ENCODE measurements at places on chromosomes 6 and 20.

- no peak for DNase-seq
Measured at GRCh38 chr6:3209114-3210023, 18.1 kb downstream of the TUBB2B start.

DNA sequence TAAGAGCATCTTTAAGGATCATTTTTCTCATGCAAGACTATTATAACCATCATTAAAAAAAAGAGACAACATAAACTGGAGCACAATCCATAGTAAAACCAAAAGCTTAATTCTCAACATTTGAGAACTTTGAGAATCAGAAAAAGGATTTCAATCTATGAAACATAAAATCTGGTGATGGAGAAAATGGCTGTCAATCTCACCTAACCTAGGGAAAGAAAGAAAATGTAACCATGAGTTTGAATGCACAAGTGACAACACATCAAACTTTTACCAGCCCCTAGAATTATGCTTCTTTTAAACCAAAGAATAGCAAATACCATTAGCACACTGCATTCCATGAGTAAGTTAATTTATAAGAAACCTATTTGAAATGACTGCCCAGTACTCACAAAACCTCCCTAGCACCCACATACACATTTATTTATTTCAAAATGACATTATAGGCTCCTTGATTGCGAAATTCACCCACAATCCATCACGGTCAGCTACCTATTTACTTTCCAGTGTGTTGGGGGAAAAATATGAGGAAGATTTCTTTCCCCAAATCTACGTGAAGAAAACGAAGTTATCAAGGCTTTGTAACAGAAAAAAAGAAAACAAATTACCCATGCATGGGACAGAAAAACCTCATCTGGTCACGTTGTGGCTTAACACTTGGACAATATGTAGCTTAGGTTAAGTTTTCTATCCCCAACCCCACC, 828 bp downstream of the ASCC3 start:
- no peak for DNase-seq

- no peak for DNase-seq
Measured at GRCh38 chr20:32965115-32965514, 39.1 kb downstream of the SUN5 start.

DNA sequence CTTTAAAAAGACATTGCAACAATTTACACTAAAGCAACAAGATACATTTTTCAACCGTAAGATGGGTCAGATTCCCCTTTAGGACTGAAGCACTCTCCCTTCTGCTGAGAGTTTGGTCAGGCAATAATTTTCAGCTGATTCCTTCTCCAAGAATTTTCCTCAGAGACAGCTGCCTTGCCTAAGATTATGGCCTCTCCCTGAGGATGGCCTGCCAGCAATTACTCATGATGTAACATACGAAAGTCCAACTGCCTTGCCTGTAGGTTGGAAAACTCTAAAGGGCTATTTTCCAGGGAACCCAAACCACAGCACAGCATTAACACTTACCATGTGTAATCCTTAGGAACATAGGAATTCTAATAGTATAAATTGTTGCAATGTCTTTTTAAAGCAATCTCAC, 229.1 kb upstream of the FLRT3 start:
- DNase-seq = no peak

GRCh38 chr6:88585276-88585692, 378.1 kb downstream of the RNGTT start:
- no peak for DNase-seq

DNA sequence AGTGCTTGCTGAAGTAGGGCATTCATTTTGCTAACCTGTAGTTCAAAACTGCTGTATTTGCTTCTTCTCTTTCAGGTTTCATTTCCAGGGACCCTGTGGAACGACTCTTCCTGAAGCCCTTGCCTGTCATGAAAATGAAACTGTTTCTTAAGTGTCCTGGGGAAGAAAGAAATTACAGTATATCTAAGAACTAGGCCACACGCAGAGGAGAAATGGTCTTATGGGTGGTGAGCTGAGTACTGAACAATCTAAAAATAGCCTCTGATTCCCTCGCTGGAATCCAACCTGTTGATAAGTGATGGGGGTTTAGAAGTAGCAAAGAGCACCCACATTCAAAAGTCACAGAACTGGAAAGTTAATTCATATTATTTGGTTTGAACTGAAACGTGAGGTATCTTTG, 3.4 kb upstream of the NOL7 start:
- DNase-seq = no peak

GRCh38 chr20:25288291-25289181, 40.7 kb downstream of the PYGB start:
- DNase-seq = no peak

GRCh38 chr6:75830959-75831885, 82.2 kb downstream of the MYO6 start:
- DNase-seq = no peak

DNA sequence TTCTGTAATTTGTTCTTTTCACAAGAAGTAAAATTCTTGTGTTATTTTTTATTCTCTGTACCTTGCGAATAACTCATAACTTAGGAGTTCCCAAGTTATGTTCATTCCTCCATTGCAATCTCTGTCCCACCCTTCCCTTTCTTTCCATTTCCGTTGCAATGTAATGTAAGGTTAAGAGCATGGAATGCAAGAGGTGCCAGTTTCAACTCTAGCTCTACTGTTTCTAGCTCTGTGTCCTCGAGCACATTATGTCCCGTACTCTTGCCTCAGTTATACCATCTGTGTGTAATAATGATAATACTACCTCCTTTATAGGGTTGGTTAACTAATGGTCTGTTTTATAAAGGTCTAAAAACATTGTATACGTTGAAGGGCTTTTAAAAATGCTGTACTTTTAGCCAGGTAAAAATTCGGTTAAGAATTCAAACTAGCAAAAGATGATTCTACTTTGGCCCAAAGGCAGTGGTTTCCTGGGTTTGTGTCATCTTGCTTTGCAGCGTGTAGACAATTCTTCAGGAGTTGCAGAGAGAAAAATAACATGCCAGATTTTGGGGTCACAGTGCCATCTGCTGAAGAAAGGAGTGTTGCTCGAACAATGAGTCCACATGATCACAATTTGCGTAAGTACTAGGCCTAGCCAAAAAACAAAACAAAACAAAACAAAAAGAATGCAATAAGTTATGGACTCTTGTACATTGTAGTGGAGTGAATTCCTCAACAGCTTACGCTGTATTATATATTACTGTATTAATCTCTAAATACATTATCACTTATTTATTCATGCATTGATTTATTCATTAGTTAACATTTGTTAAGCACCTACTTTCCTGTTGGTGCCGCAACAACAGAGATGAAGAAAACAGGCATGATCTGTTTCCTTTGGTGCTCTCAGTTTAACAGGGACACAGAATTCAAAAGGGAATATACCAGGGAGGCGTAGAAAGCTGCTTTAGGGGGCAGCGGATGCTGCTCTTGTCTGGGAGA, 10.0 kb upstream of the PFDN4 start:
- no peak for DNase-seq

- no peak for DNase-seq
Measured at GRCh38 chr6:115932481-115932880, 128.2 kb downstream of the FRK start.

- no peak for DNase-seq
Measured at GRCh38 chr20:20295621-20296498, 72.0 kb upstream of the INSM1 start.

DNA sequence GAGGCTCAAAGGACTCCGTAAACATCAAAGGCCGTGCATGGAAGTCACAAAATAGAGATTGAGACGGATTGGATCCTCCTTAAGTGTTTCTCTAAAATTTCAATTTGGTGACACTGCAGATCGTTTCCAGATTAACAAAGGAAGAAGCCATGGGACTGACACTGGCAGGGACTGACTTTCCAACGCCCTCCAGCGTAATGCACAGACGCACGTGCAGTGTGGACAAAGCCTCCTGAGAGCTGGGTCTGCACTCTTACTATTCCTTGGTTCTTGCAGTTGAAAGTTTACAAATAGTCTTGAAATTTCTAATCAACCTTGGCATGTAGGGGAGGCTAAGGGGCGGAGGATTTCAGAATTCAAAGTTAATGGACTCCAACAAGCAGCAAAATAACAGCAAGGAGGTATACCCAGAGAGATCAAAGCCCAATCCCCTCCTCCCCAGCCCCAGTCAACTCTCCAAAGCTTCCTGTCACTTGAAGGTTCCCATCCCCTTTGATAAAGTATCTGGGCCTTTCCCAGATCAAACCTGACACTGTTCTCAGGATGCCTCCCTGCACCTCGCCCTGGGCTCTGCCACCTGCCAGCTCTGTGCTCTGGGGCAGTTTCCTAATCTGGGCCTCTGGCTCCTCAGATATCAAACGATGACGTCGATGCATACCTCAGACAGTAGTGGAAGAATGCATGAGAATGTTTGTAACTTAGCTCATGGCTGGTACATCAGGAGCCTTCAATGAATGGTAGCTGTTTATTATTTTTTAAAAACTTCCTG, 106.5 kb upstream of the TRAF3IP2 start:
- DNase-seq = no peak

DNA sequence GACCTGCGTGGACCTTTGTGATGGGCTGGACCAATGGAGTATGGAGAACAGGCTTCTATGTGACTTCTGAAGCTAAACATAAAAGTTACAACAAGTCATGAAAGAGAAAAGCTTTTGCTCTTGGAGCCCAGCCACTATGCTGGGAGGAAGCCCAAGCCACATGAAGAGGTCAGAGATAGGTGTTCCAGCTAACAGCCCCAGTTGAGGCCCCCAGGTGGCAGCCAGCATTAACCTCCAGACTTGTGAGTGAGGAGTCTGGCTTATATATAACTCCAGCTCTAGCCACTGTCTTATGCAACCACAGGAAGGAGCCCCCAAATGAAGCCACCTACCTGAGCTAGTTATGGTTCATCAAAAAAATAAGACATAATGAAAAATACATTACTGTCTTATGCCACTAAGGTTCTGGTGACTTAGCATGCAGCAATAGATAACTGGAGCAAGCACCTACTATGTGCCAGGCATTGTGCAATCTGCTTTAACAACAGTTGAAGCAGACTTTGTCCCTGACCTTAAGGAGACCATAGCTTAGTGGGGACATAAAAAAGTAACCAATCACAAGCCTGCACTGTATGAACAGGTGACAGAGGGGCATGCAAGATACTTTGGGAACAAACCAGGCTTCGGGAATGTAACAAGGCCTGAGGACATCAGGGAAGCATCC, 599.6 kb downstream of the PTPRT start:
- no peak for DNase-seq

GRCh38 chr6:166490671-166491500, 95.6 kb downstream of the RAMACL start:
- DNase-seq = no peak

DNA sequence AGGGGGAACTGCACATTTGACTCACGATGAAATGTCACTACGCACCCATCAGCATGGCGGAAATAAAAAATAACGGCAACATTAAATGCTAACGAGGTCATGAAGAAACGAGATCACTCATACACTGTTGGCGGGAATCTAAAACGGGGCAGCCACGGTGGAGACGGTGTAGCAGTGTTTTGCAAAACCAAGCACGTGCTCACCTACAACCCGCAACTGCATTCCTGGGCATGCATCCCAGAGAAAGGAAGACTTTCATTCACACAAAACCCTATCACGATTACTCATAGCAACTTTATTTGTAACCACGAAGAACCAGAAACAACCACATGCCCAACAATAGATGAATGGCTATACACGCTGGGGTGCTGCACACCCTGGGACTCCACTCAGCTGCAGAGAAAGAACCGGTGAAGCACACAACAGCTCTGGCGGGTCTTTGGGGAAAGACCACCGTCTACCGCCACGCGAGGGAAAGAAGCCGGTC, 77.0 kb downstream of the YTHDF1 start:
- no peak for DNase-seq

GRCh38 chr6:141445928-141446628, 686.6 kb upstream of the GJE1 start:
- no peak for DNase-seq

DNA sequence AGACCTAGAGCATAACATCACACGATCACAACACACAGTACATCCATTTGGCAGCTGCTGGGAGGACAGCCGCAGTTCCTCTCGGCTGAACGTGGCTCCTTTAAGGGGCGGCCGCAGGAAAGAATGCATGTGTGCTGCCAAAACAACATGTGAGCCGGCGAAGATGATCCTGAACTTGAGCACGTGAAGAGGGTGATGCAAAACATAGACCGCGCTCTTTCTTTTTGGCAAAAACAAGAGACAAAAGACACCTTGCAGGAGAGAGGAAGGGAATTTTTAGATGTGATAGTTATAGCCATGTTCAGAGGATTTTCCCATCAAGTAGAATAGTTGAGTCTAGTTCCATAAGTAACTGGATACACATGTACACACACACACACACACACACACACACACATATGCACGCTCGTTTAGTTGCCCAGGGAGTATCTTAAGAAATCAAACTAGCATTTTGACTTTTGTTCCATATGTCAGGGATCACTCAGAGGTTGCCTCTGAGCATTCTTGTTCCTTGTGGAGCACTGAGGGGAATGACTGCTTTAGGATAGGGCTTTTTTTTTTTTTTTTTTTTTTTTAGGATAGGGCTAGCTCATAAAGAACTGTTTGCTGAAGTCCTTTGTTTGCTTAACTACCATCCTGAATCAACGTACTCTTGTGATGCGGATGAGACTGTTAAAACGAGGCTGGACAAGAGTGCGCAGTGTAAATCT, 21.7 kb upstream of the RANBP9 start:
- no peak for DNase-seq

DNA sequence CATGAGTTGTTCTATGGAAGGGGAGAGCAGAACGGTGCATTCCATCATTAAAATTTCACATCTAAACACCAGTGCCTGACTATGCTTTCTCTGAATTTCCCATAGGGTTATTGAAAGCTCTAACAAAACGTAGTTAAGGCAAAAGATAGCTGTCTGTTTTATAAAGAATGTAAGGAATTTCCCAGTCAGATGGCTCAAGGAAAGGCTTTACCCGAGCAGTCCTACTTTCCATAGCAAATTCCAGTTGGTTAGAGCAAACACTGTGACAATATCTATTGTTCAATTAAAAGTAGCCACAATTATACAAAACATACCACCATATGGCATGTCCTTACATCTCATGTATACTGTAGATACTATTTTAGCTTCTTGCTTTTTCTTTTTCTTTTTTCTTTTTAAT, 1059.5 kb upstream of the FLRT3 start:
- no peak for DNase-seq

GRCh38 chr6:79657238-79657637, 26.1 kb downstream of the SH3BGRL2 start:
- no peak for DNase-seq

GRCh38 chr6:47686411-47686810, 12.0 kb upstream of the ADGRF4 start:
- no peak for DNase-seq

- no peak for DNase-seq
Measured at GRCh38 chr6:17341891-17342290, 51.5 kb upstream of the CAP2 start.

- no peak for DNase-seq
Measured at GRCh38 chr20:47606983-47607613, 105.4 kb downstream of the NCOA3 start.

All from KG1 (cell line).